ENCODE measurements at places on chromosomes 1 and 21.
A peak's percentile ranks its signal among the peaks of the same experiment; 100 is the strongest.

DNA sequence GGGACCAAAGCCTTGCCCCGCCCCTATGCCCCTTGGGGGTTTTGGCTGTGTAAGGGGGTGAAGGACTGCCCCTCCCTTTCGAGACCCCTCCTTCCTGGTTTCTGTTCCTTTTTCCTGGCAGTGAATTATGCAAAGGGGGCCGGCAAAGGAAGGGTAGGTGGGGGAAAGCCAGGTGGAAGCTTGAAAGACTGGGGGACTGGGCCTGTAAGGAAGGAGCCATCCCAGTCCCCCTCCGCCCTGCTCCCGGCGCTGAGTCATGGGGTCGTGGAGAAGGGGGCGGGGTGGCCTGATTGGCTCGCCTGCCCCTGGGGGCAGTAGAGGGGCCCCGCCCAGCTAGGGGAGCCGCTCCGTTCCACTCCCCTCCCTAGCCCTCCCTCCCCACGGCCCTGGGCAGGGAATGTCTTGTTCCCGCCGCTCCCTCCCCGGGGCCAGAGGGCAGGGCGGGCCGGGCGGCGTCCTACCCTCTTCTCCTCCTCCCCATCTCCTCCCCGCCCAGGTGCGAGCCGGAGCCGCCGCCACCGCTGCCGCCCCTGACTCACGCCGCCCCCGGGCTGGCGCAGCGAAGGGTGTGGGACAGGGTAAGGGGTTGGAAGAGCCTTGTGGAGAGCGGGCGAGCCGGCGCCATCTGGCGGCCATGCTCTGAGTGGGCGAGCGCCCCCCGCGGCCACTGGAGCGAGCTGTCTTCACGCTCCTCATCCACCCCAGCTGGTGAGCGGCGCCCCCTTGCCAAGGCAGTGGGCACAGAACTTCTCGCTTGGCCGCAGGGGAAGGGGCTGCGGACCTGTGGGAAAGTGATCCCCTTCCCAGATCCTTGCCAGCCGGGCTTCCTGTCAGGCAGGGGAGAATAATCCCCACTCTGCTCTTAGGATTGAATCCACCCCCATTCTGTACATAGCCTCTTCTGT, 14.7 kb downstream of the ZBTB7B start:
- peak; percentile 94 for DNase-seq

GRCh38 chr1:31593136-31593665, 16.9 kb downstream of the TINAGL1 start:
- DNase-seq = no peak

GRCh38 chr1:204945565-204945977, 74.9 kb downstream of the NFASC start:
- no peak for DNase-seq

DNA sequence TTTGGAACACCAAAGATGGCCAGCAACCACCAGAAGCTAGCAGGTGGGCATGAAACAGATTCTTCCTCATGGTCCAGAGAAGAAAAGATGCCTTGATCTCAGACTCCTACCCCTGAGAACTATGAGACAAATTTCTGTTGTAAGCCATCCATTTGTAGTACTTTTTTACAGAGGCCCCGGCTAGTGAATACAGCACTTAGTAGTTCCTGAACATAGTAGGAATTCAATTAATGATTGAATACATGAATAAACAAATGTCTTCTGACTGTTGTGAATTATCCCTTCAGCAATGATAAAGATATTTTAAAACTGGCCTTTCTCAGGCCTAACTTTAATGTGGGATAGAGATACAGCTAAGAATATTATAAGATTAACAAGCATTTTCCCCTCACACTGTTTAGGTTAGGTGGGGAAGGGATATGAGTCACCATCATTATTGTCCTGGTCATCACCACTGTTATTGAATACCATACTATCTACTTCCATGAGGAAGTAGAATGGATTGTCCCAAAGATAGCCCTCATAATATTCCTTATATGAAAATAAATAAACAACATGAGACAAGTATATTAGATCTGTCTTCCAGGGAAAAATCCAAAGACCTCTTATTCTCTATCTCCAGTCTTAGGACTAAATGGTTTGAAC, 51.4 kb downstream of the ADCY10 start:
- no peak for DNase-seq

DNA sequence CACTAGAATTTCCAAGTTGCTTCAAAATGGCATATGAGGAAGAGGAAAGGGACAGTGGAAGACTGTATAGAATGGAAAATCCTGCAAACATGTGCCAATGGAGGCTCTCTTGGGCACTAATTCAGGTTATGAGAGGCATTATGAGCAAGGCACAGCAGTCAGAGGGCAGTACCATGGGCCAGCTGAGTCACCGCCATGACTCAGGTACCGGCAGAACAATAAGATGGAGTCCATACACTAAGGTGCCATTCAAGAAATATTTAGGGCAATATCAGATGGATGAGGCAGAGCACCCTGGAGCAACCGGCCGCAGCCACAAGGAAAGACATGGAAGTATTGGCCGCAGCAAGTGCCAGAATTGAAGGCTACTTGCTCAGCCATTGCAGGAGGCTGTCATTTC, 25.6 kb upstream of the VAV3 start:
- no peak for DNase-seq

- DNase-seq = no peak
Observed at GRCh38 chr1:11057477-11057876, 2.3 kb downstream of the SRM start.

DNA sequence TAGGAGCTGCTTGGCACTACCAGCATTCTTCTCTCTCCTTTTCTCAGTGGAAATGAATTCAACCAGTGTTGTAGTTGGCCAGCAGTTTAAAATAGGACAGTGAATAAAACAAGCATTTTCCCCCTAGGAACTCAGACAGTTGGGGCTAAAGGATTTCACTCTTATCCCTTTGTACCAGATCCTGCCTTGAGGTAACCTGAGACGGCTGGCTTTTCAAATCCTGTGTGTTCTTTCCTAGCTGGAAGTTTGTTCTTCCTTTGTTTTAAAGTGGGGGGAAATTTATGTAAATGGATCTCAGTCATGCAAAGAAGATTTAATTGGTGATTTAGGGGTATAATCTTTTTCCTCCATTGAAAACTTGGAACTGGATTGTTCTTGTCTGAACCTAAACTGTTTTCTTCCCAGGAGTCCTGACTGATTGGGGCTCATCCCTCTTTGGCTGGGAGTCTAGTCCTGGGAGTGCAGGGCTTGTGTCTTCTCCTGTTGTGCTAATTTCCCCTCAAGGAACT, 23.3 kb downstream of the ZP4 start:
- DNase-seq = no peak

DNA sequence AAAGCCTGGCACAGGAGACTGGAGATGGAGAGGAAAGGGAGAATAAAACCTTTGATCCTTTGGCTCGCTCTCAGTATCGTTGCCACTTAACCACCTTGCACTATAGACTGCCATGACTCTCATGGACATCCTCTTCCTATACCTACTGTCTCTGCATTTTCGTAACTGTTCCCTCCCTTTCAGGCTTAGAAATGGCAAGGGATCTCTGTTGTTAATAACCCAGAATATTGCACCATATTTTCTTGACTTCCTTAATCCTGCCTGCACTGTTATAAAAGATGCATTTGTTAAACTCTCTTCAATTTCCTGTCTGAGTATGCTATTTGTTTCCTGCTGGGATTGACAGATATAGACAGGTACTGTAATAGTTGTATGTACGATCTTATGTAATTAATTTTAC, 38.6 kb downstream of the CYYR1 start:
- no peak for DNase-seq

- no peak for DNase-seq
Observed at GRCh38 chr1:226915672-226915995, 24.5 kb upstream of the COQ8A start.

DNA sequence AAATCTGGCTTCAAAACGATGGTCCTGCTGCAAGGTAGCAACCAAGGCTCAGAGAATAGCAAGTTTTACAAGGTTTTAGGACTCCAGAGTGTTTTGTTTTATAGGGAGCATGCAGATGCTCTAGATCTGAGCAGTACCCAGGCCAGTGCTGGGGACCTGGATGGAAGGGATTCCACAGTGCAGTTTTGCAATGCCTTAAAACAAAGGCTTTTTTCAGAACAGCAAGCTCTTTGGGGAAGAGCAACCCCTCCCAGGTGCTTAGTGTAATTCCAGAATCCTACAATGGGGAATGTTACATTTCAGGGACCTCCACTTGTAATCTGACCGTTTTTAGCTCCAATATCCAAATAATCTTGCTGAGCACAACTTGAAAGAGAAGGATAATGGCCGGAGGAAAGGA, 6.7 kb downstream of the ROR1 start:
- no peak for DNase-seq

DNA sequence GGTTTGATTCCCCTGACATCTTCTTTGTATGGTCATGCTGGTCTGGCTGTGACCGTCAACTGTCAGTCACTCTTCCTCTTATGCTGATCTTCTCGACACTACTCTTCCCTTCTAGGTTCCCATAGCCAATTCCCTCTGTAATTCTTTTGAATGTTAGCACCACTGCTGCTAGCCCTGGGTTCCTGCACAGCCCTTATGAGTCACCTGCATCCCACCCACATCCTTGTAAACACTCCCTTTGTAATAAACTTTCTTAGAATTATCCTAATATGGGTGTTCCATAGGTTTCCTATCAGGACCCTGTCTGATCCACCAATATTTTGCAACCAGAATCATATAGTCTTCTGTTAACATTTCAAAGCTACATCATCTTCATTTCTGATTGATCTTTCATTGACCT, 37.1 kb downstream of the JUN start:
- no peak for DNase-seq

GRCh38 chr1:22075718-22076117, 23.2 kb downstream of the CDC42 start:
- DNase-seq = no peak

DNA sequence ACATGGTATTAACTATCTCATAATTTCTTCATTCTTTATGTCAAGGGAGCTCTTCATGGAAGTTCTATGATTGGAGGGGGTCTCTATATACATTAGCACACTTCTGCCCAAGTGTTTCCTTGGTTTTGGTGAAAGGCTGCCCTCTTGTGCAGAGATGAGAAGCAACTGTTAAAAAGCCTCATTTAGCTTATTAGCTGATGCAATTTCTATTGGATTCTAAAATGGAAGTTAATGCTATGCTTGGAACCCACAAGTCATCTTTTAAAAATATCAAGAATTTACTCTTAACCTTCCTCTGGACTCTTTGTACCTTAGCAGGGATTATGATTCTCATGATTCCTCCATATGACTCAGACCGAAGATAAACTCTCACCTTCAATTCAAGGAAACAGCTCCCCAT, 328.9 kb downstream of the PTBP2 start:
- DNase-seq = no peak

DNA sequence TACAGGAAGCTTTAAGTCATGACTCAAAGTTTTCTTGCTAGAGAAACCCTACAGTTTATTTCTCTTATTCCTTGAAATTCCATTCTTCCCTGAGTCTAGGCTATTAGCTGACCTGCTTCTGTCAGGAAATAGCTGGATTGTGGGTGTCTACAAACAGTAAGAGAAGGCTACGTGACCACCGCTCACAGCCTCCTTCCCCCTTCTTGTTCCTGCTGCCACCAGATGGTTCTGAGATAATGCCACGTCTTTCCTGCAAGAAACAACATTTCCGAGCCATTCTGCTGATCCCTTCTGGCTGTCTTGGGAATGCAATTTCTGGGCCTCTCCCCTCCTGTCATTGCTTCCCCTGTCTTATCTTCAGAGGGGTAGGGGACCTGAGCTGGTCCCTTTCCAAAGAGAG, 128.9 kb upstream of the SGIP1 start:
- no peak for DNase-seq

GRCh38 chr1:84997667-84998600, 1.0 kb upstream of the MCOLN2 start:
- peak; percentile 21 for DNase-seq

- peak; percentile 41 for DNase-seq
Observed at GRCh38 chr1:41751804-41752513, 166.8 kb downstream of the HIVEP3 start.

GRCh38 chr1:84941843-84942242, 48.8 kb upstream of the LPAR3 start:
- no peak for DNase-seq

DNA sequence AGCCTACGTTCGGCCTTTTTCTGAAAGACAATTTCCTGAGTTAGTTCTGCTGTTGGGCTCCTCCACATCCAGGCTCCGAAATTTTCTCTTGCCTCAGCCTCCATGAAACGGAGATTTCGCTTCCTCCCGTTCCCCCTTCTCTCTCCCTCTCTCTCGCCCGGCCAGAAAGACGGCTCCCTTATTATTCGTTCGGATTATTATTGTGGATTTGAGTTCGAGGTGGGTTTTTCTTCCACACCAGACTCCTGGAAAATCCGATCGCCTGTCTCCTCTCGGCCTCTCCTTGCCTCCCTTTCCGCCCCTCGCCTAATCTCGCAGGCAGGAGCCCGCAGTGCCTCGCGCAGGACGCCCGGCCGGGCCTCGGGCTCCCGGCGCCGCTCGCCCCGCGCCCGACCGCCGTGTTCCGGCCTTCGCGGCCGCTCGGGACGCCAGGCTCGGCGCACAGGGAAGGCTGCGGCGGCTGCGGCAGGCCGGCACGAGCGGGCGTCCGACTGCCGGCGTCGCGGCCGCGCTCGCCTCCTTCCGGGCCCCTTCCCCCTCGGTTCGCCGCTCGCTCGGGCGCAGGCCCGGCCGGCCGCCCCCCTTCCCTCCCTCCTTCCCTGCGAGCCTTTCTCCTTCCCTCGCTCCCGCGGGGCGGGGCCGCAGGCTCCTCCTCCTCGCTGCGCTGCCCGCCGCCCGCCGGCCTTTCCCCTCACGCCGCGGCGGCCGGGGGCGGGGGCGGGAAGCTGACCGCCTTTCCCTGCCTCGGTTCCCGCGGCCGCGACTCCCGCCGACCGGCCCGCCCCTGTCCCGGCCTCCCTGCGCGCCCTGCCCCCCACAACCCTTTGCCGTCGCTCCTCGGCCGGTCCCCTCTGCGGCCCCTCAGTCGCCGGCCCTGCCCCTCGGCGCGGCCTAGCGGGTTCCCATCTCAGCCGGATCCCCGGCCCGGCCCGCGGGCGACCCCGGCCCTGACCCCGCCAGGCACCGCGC, at the start of gene ARHGEF11:
ARHGEF11 (minus strand) TSS at position 493 of the 969 bp plus-strand sequence. CDS start 1,412 bp downstream, outside the sequence.
- peak; percentile 53 for DNase-seq

DNA sequence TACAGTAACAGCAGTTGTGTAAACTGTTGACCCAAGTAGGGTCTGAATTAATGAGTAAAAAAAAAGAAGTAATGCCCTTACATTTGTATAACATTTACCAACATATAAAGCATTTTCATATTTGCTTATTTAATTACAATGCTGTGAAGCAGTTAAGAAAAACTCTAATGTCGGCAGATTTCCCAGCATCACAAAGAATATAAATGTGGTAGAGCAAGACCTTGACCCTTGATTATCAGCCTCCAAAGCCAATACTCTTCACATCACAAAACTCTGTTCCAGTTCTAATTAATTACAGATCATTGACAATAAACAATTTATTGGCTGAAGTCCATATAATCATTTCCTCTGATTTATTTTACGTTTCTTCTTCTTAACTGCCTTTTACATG, 130.2 kb downstream of the DUSP10 start:
- DNase-seq = no peak
